IPS DF 19.7 (cell line): ENCODE measurements at places on chromosomes 3 and 15.

DNA sequence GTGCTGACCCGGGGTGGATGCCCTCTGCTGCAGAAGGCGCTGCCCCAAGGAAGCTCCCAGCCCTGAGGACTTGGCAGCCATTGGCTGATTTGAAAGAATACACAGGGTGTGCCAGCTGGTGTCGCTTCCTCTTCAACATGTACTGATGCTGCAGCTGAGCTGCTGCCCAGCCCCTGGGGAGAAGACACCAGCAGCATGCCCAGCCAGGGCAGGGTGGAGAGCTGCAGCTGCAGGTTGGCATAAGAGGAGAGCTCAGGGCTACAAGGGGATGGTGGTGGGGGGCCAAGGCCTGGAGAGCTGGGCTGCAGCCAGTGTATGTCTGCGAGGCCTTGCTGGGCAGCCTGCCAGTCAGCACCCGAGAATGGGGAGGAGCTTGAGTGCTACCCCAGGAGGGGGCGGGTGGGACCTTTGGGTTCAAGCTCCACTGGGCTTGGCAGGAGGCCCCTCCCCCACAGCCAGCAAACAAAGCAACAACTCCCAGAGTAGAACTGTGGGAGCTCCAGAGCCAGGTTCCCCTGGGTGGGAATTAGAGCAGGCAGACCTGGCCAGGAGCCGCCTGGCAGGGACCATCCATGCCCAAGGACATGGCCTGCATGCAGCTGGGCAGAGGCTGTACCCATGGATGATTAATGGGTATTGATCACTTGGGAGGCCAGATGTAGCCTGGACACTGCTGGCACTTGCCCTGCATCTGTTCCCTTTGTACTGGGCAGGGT is 9.2 kb upstream of the SEMA4B start:
- DNase-seq = no peak

- no peak for DNase-seq
These were observed 110.0 kb upstream of the MRPL3 start for GRCh38 chr3:131612745-131613144.

- no peak for DNase-seq
These were observed 5.2 kb downstream of the RCCD1 start for GRCh38 chr15:90959894-90960293.

DNA sequence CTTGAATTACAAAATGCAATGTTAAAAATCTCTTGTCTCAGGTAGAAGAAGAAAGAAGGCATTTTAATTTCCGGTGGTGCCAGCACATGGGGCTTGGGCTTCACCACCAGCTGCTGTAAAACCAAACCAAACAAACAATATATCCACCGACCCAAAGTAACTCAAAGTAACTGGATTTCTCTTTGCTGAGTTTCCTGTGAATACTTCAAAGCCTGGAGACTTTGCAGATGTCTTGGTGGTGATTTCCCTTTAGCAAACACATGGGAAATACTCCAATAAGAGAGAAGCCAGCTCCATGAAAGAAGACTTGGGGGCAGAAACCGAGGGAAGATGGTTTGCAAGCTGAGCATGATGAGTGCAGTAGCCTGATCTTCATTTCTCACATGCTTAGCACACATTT is 62.6 kb downstream of the EIF4E3 start:
- no peak for DNase-seq

GRCh38 chr15:47333734-47334133 is 383.6 kb upstream of the SEMA6D start:
- DNase-seq = no peak

DNA sequence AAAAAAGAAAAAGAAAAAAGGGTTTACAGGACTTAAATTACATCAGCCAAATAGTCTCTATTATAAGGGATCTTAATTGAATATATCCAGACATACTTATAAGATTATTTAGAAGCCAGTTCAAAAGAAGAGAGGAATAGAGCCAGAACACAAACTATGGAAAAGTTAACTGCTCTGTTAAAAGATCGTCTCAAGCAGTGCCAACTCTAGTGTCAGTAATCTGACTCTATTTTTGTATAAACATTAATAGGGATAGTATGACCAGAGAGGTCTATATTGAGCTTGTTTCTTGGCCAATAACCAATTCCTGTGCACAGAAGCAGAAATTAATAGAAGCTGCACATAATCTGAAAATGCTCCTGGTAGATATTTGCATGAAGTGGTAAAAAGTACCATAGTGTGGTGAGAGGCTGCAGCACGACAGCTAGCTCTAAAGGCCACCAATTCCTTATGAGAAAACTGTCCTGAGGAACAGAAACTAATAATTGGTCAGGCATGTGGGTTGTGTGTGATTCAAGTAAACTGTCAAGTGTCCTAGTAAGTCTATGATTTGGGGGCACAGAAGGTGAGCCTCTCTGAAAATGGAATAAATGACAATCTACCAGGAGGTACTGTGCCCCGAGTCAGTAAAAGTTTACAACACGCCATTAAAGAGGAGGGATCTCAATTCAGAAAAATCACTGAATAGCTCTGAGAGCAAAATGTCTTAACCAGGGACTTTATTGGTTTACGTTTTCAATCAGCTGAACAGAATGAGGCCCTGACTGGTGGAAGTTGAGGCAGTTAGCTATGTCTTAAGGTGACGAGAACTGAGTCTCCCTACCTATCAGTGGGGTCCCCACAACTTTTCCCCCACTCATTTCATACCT is 51.5 kb upstream of the NANOGP8 start:
- DNase-seq = no peak
